ENCODE measurements at places on chromosomes 2 and 18. TPM values are rescaled to one million over a fixed set of nuclear protein-coding genes. Genes with fewer than 3 reads are reported as not detected.

LRRC30 gene
- not detected for total RNA-seq

EFR3B gene
- 12.7 TPM for total RNA-seq

STPG4 gene
- total RNA-seq: not detected

OTOS gene
- total RNA-seq: not detected

CCDC74B gene
- total RNA-seq: 5.7 TPM

C2orf15 gene
- total RNA-seq: 0.99 TPM

GAL3ST2 gene
- 0.33 TPM for total RNA-seq

SFT2D3 gene
- 5.8 TPM for total RNA-seq

IL1R1 gene
- 27.0 TPM for total RNA-seq

RNF125 gene
- total RNA-seq: 0.18 TPM

DAW1 gene
- 3.8 TPM for total RNA-seq

ZBTB7C gene
- total RNA-seq: not detected

CPO gene
- total RNA-seq: not detected

GFPT1 gene
- 23.4 TPM for total RNA-seq

ILKAP gene
- total RNA-seq: 43.4 TPM

CCDC88A gene
- 21.6 TPM for total RNA-seq

SKOR2 gene
- total RNA-seq: not detected

SLC38A11 gene
- not detected for total RNA-seq

MAP2 gene
- 1.3 TPM for total RNA-seq

UGT1A3 gene
- total RNA-seq: 0.19 TPM

MAP3K19 gene
- not detected for total RNA-seq

RTP5 gene
- total RNA-seq: not detected

DUSP2 gene
- total RNA-seq: 0.53 TPM

ST8SIA3 gene
- not detected for total RNA-seq

GAD1 gene
- total RNA-seq: 0.59 TPM

PSMA8 gene
- not detected for total RNA-seq

ERMN gene
- not detected for total RNA-seq

HS1BP3 gene
- 51.4 TPM for total RNA-seq

PRSS56 gene
- total RNA-seq: 0.20 TPM

TEKT4 gene
- not detected for total RNA-seq

KCNIP3 gene
- total RNA-seq: 1.4 TPM

TTC39C gene
- 13.6 TPM for total RNA-seq

ADAM23 gene
- 12.6 TPM for total RNA-seq

PLEKHH2 gene
- total RNA-seq: 0.89 TPM

CNRIP1 gene
- 2.3 TPM for total RNA-seq

LOXHD1 gene
- not detected for total RNA-seq

Measured in A549 treated with ZK216348 at 1 μM for 4 hours (cell line).